ENCODE measurements at places on chromosomes 1 and 21. TPM values are rescaled to one million over a fixed set of nuclear protein-coding genes. Genes with fewer than 3 reads are reported as not detected.

The LCE1C gene
- total RNA-seq = not detected

The FCRL6 gene
- total RNA-seq = not detected

The LCE2A gene
- not detected for total RNA-seq

The NUDC gene
- total RNA-seq = 36.2 TPM

Measured in Caki2 (cell line).